Jurkat, Clone E6-1 (cell line): ENCODE measurements at places on chromosomes 11 and 22.

DNA sequence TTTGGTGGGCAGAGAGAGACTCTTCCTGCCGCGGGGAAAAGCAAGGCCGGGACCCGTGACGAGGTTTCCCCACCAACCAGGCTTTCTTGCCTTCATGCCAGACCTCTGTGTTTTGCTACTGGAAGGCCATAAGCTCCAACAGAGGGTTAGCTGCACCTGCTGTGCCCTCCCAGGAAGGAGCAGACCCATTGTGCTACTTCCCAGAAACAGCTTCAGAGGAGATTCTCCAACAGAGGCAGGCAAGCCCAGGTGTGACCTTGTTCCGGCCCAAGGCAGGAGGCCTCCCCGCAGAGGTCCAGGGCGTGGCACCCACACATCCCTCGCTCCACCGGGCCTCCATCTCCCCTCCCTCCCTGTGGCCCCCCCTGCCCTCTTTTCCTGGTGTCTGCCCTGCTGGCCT, 57.8 kb downstream of the ELFN2 start:
- no peak for DNase-seq

DNA sequence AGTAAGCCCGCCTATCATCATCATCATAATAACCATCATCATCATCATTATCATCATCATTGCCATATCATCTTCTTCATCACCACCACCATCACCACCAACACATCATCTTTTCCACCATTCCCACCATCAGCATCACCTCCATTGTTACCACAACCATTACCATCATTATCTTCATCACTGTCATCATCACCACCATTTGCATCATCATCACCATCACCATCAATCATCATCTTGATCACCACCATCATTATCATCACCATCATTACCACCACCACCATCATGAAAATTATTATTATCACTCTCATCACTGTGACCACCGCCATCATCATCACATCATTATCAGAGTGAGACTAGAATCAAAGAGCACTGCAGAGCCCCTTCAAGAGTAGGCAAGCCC, 199.4 kb upstream of the SEZ6L start:
- no peak for DNase-seq

DNA sequence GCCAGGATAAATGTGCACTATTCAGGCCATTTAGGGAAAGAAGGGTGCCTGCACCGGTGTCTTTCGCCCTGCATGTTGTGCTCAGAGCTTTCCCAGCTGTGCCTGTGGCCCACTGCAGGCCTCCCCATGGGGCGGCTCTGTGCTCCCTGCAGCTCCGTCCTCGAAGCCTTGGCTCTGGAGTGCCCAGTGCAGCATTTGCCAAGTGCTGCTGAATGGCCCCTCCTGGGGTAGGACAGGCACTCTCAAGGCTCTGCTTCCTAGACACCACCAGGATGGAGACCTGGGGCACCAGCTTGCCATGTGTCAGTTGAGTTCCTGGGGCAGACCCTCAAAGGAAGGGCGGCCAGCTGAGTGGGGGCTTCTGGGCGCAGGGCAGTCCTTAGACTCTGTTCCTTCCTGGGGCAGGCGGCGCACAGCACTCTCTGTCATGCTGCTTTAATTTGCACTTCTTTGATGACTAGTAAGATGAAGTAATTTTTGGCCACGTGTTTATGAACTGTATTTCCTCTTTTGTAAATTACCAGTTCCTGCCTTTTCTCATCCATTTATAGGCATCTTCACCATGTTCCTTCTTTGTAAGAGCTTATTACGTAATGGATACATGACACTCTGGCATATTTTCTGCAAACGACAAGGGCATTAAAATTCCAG, 32.1 kb upstream of the GNB1L start:
- peak; percentile 83 for DNase-seq

GRCh38 chr11:56906683-56907148, 82.0 kb upstream of the OR5AK2 start:
- no peak for DNase-seq

GRCh38 chr11:62269654-62270278, at the start of gene SCGB2A2:
SCGB2A2 (plus strand) TSS chr11:62270158; CDS start chr11:62270217, 59 bp downstream.
- no peak for DNase-seq

DNA sequence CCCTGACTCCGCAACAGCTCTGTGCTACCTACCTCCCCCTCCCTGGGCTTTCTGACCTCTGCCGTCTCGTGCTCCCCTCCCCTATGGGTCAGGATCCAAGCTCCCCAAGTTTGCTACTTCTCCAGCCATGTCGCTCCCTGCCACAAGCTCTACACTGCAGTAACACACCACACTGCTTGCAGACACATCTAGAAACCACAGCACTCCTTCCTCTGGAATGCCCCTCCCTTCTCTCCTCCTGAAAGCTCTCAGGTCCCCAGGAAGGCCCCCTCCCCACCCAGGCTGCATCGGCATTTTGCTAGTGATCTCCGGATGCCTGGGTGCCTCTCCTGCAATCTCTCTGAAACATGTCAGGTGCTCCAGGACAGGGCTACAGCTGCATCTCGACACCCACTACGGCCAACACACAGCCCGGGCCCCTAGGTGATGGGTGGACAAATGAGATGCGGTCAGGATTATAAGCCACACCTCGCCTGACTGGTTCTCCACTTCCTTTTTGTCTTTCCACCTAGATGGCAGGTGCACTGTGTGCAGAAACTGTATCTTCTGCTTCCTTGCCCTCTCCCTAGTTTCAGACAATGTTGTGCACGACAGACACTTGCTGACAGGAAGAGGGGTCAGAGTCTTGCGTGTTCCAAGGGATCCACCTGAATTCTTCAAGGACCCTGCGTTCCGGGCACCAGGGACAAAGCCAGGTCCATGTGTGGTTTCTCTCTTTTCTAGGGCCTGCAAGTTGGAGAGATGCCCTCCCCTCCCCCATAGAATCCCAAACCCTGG, 22.9 kb downstream of the RPUSD4 start:
- DNase-seq = peak; percentile 85

- DNase-seq = no peak
Observed at GRCh38 chr11:33531743-33532181, 168.9 kb downstream of the C11orf91 start.

DNA sequence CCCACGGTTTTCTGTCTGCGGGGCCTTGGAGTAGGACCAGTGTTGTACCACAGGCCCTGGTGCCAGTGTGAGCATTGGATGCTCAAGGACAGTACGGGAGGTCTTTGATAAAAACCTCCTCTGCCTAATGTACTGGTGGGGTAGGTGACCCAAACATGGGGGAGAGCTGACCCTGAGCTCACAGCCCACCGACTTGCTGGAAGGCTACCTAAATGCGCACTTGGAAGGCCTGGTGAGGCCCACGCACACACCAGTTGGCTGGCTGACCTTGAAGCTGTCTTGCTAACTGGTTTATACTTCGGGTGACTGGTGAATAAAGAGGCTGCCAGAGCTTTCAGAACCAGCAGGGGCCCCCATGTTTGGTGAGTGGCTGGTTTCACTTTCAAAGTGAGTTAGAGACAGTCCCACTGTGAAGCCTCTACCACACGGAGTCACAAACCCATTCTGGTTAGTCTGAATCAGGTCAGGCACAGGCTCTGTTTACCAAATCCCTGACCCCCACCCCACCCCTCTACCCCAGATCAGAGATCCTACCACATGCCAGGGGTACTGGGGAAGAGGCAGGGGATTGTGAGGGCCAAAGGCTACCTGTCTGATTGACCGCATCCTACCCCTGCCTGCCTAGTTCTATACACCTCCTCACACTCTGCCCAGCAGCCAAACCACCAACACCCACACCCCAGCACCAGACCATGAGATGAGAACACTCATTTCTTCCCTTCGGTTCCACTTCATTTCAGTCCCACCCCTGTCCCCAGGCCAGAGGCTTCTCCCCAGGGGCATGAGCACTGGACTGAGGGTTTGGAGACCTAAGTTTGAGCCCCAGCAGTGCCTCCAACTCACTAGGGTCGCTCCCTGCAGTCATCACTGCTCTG, 12.7 kb upstream of the IL2RB start:
- DNase-seq = no peak

GRCh38 chr11:65165410-65166317, 4.4 kb upstream of the SPDYC start:
- no peak for DNase-seq

DNA sequence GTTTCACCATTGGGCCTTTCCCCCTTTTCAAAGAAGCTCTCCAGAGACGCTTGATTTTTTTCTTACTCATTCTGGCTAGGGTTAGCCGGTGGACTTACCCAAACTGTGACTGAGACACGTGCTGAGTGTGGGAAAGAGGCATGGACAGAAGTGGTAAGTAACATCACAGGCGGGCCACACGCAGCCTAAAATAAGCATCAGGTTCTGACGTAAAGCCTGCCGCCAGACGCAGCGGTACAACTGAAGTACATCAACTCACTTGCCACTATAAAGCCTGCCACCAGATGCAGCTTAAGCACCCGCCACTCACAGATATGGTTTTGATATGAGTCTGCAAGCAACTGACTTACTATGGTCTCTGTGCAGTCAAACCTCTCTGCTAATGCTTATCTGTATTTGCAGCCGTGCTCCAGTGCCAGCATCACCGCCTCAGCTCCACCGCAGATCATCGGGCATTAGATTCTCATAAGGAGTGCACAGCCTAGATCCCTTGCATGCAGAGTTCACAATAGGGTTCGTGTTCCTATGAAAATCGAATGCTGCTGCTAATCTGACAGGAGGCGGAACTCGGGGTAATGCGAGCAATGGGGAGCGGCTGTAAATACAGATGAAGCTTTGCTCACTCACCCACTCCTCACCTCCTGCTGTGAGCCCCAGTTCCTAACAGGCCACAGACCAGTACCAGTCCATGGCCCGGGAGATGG, 58.8 kb downstream of the PHF21B start:
- DNase-seq = peak; percentile 93

DNA sequence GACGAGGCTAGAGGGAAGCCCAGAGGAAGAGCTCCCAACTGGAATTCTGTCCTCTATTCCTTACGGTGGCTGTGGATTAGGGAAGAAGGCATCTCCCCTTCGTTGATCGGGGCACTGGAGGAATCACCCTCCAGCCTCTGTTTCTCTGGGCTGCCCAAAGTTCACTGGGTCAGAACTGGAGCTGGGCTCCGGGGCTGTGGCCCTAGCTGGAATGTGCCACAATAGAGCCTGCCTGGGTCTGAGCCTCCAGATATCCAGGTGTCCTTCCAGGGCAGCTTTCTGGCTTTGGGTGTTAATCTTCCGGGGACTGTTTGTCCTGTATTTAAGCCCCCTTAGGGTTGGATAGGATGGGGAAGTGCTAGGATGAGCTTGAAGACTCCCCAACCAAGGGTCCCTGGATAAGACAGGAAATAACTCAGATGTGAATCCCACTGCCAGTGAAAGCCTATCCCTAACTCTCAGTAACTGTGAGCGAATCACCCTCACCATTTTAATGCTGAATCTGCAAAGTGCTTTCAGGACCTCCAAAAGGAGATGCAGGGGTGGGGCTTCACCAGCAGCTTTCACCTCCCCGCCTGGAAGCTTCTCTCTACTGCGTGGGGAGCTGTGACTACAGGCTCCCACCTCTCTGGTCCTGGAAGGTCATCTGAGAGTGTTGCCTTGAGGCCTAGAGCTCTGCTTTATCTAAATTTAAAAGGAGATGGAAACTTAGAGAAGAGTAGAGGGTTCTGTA, 9.5 kb downstream of the YPEL4 start:
- DNase-seq = no peak

DNA sequence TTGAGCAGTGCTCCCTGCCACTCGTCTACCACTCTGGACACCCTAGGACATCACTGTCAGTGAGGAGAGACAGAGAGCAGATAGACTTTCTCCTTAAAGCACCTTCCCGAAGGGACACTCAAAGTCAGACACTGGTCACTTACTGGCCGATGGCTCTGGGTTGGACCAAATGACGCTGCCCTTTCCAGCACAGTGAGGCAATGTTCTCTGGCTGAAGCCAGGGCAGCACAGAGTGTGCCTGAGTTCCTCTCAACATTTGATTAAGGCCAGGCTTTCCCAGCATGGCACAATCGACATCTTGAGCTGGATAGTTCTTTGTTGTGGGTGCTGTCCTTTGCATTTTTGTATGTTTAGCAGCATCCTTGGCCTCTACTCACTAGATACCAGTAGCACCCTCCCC, 206.2 kb downstream of the CSNK2A3 start:
- DNase-seq = no peak

DNA sequence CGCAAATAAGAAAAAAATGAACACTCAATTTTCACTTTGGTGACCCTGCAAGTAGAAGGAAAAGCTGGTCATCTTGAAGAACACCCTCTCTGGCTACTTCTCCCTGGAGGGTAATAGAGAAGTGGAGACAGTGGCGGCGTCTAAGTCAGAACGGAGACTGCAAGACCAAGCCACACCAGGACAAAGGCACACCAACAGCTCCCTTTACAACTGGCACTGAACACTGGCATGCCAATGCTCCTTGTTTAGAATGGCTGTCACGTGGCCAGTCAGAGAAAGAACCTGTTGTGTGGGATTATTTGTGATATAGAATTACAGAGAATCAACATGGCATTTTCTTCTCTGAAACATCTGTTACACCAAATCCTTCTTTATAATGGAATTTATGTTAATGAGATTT, 61.3 kb upstream of the YPEL1 start:
- DNase-seq = no peak

- no peak for DNase-seq
Observed at GRCh38 chr11:61555051-61555969, 25.6 kb downstream of the SYT7 start.

- DNase-seq = no peak
Observed at GRCh38 chr11:1565904-1566247, 6.2 kb downstream of the DUSP8 start.

DNA sequence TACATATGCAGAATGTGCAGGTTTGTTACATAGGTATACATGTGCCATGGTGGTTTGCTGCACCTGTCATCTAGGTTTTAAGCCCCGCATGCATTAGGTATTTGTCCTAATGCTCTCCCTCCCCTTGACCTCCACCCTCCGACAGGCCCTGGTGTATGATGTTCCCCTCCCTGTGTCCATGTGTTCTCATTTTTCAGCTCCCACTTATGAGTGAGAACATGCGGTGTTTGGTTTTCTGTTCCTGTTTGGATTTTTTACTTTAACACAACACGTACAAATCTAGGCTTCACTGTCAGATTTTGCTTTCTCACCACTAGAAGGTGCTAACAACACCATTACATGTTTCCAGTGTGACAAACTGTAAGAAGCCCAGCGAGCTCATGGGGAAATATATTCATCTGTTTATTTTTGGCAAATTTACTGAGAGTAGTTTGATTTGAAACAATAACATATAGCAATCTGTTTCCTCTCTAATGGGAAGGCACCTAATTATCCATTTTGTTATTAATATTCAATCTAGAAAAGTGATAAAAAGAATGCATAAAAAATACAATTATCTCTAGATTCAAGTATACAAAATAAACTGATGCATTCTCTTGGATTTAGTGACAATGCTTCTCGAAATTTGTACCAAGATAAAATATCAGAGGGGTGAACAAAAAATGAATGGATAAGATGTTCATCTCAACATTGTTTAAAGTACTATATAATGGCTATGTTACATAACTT, 23.2 kb upstream of the BIRC3 start:
- DNase-seq = peak; percentile 69

- DNase-seq = no peak
Observed at GRCh38 chr11:86575208-86575855, 97.1 kb downstream of the ME3 start.

DNA sequence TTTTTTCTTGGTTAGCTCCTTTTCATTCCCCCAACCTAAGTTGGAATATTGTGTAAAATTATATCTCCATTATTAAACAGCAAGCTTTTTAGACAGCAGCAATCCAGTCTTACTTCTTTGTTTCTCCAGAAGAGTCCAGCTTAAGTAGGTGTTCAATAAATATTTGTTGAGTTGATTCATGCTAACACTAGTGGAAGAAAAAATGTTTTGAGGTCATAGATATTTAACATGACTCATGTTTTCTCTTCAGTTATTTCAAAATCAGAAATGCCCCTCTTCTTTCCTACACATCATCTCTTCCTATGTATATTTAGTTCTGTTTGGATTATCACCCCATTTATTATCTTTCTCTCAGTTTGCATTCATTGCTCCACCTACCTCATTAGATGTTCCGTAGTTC, 20.3 kb downstream of the CCDC83 start:
- DNase-seq = no peak

GRCh38 chr11:115201111-115201792, 303.0 kb downstream of the CADM1 start:
- DNase-seq = no peak
